ENCODE measurements at places on chromosomes 11 and 22.

GRCh38 chr11:111549869-111550203 lies 9.3 kb downstream of the LAYN start:
- no peak for DNase-seq

GRCh38 chr11:66070604-66071380 lies 720 bp downstream of the PACS1 start:
- DNase-seq: no peak

GRCh38 chr11:117204283-117205080 lies 5.3 kb downstream of the TAGLN start:
- DNase-seq: no peak

- no peak for DNase-seq
Measured at GRCh38 chr11:109885006-109885405, 208.2 kb upstream of the ZC3H12C start.

DNA sequence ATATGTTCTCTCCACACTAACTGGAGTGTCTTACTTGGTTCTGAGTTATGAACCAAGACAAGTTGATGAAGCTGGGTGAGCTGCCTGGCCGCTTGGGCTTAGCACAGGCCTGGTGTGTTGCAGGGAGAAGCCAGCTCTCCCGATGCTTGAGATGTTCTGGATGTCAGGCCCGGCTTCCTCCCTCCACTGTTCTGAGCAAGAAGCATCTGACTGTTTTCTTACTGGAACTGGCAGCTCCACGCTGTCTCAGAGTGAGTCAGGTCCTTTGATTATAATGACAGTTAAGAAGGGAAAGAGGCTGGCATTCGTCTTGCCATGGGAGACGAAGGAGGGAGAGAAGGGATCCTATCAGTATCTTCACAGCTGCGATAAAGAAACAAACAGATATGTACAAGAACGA lies 46.5 kb upstream of the CRTAM start:
- no peak for DNase-seq

- no peak for DNase-seq
Measured at GRCh38 chr11:78946945-78947902, 372.6 kb upstream of the NARS2 start.

GRCh38 chr11:110857892-110858546 lies 145.8 kb upstream of the ARHGAP20 start:
- no peak for DNase-seq

DNA sequence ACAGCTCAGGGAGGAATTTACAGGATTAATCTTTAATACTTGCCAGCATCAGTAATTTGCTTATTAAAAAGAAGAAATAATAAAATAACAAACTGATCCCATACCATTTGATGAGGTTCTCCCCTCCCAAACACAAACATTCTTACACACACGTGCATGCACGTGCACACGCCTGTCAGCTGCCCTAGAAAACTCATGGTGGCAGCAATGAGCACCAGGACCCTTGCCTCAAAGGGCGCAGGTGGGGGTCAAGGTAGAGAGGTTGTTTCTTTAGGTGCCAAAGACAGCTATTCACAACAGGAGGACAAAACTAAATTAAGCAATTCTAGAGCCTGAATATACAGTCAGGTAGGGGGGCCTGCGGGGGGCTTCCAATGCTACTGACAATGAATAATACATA lies 219.3 kb downstream of the BUD13 start:
- no peak for DNase-seq

DNA sequence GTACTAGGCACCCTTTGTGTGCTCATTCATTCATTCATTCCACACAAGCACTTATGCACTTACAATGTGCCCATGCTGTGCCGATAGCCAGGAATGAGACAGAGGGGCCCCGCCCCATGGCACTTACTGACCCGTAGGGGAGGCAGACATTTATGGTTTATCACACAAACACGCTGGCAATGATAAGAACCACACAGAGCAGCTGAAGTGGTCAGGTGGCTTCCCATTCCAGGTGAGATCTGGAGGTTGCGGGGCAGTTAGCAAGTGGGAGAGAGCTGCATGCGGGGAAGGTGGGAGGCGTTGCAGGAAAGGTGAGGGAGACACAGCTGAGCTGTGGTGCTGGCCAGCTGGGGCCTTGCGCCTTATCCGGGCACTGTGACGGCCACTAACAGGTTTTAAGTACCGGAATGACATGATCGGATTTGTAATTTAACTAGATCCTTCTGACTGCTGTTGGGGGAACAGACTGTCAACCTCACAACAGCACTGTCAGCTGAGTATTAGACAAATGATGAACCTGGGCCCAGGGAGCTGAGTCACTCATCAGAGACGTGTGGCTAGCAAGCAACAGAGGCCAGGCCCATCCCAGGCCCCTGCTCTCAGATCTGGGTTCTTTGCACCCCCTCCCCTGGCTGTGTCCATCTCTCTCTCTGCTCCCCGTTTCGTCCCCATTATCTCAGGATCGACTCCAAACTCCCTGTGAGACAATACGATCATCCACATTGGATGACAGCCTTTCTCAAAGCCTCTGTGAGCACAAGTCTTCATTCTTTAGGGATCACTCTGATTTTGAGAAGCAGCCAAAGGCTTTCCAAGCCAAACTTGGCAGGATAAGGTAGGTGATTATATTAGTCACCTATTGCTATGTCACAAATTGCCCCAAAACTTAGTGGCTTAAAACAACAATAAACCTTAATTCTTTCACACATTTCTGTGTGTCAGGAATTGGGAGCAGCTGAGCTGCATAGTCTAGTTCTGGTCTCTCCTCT lies 28.4 kb downstream of the RASD2 start:
- DNase-seq: no peak

DNA sequence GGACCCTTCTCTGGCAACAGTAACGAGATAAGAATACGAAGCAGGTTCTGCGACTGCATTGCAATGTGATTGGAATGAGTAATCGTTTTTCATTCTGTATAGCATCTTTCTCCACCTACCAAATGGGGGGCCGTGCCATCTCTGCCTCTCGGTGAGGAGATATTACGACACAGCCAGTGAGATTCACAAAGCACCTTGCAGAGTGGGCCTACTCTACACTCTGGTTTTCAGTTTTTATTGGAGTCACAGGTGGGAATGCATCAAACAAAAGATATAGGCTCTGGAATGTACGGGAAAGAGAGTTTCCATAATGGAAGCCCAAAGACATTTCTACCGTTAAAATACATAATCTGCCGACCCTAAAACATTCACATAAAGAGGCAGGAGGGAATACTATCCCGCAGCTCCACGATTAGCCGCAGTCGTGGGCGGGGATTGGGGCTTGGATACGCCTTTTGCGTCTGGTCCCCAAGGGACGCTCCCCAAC lies 423 bp upstream of the RTN3 start:
- DNase-seq: no peak

- DNase-seq: peak; percentile 74
Measured at GRCh38 chr11:128890543-128891368, at the start of gene KCNJ5. Gene KCNJ5, plus strand, starts transcription at chr11:128891356. Its CDS starts 19,918 bp downstream, at chr11:128911274.
